Prostate gland (tissue), 2 donors: ENCODE measurements at places on chromosomes 11 and 22. TPM values are rescaled to one million over a fixed set of nuclear protein-coding genes. Genes with fewer than 3 reads are reported as not detected.

The XKR3 gene
- not detected for total RNA-seq

- no peak for DNase-seq
Measured at GRCh38 chr11:117187428-117187798, 8.9 kb downstream of the SIDT2 start.

DNA sequence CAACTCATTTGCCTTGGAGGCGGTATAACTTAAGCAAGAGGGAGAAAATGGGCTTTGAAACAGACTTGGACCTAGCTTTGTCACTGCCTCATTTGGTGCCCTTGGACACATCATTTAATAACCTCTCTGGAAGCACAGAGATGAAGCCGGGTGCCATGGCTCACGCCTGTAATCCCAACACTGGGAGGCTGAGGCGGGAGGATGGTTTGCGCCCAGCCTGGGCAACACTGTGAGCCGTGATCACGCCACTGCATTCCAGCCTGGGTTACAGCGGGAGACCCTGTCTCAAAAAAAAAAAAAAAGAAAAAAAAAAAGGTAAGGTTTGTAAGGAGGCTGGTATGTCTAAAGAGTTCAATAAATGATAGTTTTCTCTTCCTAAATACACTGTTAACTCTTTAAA lies 806 bp downstream of the COA4 start:
- no peak for DNase-seq

GRCh38 chr11:111417766-111418435 lies 38.8 kb upstream of the POU2AF1 start:
- peak; percentile 41 for DNase-seq

The EMID1 gene
- total RNA-seq = 14.7 TPM

- DNase-seq = no peak
Measured at GRCh38 chr11:119262668-119263351, 54.1 kb downstream of the MCAM start.

The OR52E6 gene
- not detected for total RNA-seq

The SEPTIN3 gene
- 2.3 TPM for total RNA-seq

- DNase-seq = no peak
Measured at GRCh38 chr11:79086056-79086455, 354.8 kb downstream of the TENM4 start.

DNA sequence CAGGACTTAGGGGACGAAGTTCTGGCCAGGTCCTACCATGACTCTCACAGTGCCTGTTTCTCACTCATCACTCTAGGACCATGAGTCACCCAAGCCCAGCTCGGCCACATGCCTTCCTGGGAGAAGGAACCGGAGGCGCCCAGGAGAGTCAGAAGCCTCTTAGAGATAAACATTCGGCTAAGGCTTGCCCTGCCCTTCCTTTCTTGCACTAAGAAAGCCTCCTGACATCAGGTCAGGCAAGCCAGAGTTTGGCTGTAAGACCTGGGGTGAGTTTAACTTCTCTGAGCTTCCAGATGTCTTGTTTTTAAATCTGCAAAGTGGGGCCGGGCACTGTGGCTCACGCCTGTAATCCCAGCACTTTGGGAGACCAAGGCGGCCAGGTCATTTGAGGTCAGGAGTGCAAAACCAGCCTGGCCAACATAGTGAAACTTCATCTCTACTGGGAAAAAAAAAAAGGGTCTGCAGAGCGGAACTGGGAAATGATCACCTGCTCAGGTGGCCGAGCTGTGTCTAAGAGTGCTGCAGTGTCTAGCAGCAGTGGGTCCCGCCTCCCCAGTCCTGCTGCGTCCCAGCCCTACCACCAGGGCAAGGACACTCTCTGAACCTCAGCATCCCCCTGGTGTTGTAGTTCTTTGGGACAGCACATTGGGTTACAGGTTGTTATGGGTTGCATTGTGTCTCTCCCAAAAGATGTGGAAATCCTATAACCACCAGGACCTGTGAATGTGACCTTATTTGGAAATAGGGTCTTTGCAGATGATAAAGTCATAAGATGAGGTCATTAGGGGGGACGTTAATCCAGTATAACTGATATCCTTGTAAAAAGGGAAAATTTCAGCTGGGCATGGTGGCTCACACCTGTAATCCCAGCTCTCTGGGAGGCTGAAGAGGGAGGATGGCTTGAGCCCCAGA lies 1.8 kb upstream of the CARS1 start:
- DNase-seq = no peak

DNA sequence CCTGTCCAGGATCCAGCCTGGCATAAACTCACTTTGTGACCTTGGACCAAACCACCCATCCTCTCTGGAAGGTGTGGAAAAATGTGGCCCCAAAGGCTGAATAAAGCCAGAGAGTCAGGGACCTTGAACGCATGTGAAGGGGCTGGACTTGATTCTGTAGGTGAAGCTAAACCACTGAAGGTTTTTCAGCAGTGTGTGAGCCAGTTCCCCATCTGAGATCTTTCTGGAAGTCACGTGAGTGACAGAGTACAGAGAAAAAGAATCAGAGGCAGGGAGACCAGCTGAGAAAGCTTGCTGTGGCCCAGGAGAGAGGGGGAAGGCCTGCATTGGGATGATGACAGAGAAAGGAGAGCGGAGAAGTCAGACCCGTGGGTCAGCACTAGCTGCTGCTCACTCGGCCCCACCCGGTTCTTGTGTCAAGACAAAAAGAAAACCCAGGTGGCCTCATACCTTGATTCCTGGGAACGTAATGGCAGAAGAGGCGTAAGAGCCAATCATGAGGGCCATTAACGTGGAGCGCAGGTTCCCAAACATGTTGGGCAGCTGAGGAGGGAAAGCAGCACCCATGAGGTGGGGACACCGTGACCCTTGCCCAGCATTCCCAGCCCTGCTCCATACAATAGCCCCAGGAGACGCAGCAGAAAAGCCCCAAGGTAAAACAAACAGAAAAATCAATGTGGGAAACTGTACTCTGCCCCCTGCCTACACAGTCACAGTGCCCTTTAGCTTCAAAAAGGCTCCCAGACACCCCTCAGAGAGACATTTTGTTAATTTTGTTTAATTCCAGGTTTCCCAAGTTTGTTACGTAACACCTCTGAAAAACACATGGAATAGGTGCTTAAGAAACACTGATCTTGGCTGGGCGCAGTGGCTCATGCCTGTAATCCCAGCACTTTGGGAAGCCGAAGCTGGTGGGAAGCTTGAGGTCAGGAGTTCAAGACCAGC lies 17.9 kb downstream of the SLC43A1 start:
- no peak for DNase-seq

The INS gene
- total RNA-seq = not detected

The INSC gene
- total RNA-seq = 0.87 TPM

DNA sequence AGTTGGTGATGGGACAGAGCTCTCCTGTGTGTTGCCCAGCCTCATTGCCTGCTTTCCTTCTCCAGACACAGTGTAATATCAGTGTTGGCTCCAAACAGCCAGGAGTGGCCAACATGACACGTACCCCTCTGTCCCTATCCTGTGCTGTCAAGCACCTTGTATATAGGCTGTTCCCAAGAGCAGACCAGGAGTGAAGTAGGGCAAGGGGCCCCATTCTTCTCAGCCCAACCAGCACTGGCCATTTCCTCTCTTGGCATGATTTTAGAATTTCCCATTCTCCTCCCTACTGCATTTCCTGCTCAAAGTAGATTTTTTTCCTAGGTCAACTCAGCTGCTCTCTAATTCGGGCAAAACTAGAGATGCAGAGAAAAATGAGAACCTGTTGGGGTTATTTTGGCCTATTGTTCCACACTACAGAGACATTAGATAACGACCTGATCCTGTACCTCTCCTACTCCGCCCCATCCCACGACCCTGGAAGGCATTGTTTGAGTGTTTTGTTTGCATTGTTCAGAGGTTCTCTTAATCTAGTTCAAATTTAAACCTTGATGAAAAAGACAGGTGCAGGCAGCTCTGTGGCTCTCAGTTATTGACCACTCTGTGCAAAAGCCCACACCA lies 95.6 kb downstream of the RASSF10 start:
- no peak for DNase-seq

The GRM5 gene
- 0.17 TPM for total RNA-seq

The SYCE3 gene
- total RNA-seq = 10.2 TPM

DNA sequence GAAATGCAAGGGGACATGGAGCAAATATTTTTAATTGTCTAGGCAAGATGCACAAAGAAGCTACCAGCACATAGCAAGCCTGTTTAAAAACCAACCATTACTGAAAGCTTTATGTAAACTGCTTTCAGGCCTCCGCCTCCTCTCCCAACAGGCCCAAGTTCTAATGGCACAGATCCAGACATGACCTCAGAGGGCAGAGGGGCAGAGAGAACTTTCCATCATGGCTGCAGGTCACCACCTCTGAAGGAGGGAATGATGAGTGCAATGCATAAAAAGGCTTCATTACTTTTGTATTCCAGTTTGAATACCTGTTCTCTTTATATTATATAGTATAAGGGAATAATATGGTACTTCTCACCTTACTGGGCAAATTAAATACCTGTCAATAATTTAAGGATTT lies 15.2 kb downstream of the DDX17 start:
- no peak for DNase-seq

- no peak for DNase-seq
Measured at GRCh38 chr11:11171854-11172253, 181.2 kb downstream of the CSNK2A3 start.

- no peak for DNase-seq
Measured at GRCh38 chr11:109972181-109972715, 120.9 kb upstream of the ZC3H12C start.

GRCh38 chr11:64003807-64004589 lies 17.8 kb downstream of the OTUB1 start:
- DNase-seq = no peak

- no peak for DNase-seq
Measured at GRCh38 chr22:27135031-27135981, 477.9 kb downstream of the MIAT start.

The APOL4 gene
- 25.5 TPM for total RNA-seq

The TMEM45B gene
- 11.0 TPM for total RNA-seq

GRCh38 chr11:2140411-2141400 lies 1.5 kb upstream of the IGF2 start:
- DNase-seq = no peak

- DNase-seq = no peak
Measured at GRCh38 chr11:34558211-34558610, 44.6 kb upstream of the ELF5 start.

- DNase-seq = no peak
Measured at GRCh38 chr11:67237574-67237973, 28.7 kb upstream of the GRK2 start.

DNA sequence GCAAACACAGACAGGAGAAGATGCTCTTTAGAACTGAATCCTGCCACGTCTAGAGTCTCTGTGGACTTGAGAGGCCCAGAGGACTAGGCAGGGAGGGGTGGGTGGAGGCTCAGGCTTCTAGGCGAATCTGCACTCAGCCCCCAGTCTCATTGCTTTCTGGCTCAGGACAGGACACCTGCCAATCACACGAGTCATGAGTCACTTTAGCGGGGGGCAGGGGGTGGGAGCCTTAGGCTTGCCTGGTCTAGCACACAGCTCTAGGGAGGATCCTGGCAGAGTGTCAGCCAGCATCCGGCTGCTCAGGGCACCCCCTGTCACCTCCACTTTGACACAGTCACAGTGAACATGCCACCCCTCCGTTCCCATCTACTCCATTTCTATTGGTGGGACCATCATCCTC lies 167.7 kb downstream of the CEP164 start:
- no peak for DNase-seq

The SHANK3 gene
- 18.3 TPM for total RNA-seq

DNA sequence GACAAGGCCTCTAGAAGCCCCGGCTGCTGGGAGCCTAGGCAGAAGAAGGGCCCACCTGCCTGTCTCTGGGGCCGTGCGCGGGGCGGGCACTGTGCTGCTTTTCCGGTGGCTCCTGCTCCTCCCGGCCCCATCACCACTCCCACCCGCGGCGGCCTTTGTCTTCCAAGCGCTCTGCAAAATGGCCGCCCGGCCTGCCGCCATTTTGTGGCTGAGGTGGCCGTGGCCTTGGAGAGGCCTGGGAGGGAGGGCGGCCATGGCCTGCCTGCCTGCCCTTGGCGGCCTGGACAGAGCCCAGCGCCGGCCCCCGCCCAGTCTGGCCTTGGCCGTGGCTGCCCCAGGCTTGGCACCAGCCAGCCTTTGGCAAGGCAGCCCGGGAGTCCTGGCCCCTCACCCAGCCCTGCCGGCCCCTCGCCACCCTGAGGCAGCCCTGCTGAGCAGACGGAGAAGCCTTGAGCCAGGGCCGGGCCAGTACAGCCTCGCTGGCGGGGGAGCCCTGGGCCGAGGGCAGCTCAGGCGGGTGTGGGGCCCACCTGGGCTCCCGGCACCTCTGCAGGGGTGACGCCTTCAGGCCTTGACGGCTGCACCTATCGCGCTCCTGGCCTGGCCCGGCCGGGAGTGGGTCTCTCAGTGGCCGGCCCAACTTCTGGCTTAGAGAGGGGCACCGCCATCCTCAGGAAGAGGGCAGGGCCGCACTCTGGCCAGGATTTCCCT lies 46.0 kb upstream of the PPARA start:
- no peak for DNase-seq

The TTC17 gene
- total RNA-seq = 87.3 TPM

GRCh38 chr11:93740031-93740729 lies 1.1 kb downstream of the TAF1D start:
- DNase-seq = no peak

The KRTAP5-2 gene
- not detected for total RNA-seq
